Bladder microvascular endothelial cell (primary cell): ENCODE measurements at places on chromosomes 2 and 18. TPM values are rescaled to one million over a fixed set of nuclear protein-coding genes. Genes with fewer than 3 reads are reported as not detected.

Gene NDUFV2
- total RNA-seq: 67.7 and 86.2 TPM in 2 replicates

Gene AQP4
- 0.16 TPM in 1 of 2 replicates, not detected in the other for total RNA-seq

Gene NEB
- 0.16 and 1.1 TPM in 2 replicates for total RNA-seq

Gene SALL3
- total RNA-seq: not detected in 2 replicates

Gene RNU2-63P
- total RNA-seq: 14.6 and 238 TPM in 2 replicates

Gene NEDD4L
- 15.7 and 44.7 TPM in 2 replicates for total RNA-seq

Gene C2orf72
- 0.13 and 0.16 TPM in 2 replicates for total RNA-seq

Gene ANKRD30BL
- total RNA-seq: under 0.01 TPM in 1 of 2 replicates, not detected in the other

Gene ZNF385B
- not detected in 2 replicates for total RNA-seq

Gene CNNM4
- 1.6 and 3.0 TPM in 2 replicates for total RNA-seq

Gene PFN4
- 0.19 and 0.32 TPM in 2 replicates for total RNA-seq

Gene CDH19
- 0.06 and 0.16 TPM in 2 replicates for total RNA-seq

Gene CDCA7
- total RNA-seq: 7.3 and 8.4 TPM in 2 replicates

Gene KDM3A
- 24.6 and 52.0 TPM in 2 replicates for total RNA-seq
